ENCODE measurements at places on chromosomes 16 and 17.

DNA sequence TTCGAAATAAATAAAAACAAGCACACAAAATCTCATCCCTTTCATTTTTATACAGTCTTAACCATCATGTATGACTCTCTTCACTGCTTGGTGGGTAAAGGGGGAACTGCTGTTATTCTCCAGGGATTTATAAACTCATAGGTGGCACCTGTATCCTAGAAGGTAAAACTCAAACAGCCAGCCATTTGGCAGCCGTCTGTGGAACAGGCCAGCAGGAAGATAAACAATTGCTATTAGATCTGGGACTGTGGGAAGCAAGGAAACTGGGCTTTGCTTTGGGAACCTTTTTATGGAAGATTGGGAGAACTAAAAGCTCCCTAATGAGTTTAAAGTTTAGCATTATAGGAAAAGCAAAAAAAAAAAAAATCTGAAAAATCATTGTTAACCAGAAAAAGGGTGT, 126.0 kb downstream of the TANGO6 start:
- no peak for DNase-seq

DNA sequence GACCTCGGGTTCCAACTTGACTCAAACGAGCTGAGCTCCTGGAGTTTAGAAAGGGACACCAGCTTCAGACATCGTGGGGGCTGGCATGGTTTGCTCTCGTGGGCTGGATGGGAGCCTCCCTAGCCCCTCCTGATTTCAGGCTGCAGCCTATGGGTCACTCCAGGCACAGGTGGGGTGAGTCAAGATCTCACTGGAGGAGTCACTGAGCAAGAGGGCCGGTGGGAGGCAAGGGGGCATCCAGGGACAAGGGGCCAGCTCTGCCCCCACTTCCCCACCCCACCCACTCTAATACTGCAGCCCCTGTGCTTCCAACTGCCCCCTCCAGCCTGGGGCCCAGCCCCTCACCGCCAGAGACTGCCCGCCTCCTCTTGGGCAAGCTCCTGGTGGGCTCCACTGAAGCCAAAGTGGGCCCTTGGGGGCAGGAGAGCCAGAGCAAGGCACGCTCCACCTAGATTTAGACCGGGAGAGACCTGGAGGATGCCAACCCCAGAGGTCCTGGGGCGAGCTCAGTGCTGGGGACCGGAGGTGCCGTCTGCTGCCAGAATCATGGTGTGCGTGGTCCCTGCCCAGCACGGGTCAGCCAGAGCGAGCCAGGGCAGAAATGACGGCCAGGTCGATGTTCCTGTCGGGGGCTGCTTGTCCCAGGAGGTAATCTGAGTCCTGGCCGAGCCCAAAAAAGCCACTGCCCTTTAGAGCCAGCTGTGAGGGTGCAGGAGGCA, 6.4 kb downstream of the SLC16A3 start:
- DNase-seq, result no peak

DNA sequence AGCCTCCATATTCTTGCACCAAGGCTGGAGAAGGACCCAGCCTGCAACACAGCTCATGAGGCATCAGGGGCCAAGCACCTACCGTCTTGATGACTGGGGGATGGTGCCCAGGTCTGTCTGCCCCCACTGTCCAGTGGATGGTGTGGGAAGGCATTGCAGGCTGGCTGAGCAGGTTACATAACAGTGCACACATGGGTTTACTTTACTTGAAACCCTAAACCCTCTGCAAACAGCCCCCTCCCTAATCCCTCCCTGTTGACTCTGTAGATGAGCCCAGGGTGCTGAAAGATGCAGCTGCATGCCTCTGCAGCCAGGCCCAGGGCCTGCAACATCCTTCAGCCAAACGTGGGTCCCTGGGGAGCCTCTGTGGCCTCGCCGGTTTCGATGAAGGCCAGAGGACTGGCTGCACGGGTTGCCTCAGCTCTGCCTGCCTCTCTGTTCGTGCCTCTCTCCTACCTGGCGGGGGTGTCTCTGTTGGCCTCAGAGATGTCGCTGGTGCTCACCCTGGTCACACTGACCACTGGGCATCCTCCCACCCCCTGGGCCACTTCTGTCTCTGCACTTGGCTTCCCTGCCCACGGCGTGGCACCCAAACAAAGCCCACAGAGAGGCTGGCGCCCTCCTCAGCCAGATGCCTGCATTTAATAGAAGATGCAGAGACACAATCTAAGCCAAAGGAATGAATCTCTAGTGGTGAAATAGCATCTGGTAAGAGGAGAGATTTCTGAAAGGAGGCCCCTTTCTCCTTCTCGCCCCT, 95.1 kb downstream of the METRNL start:
- no peak for DNase-seq

DNA sequence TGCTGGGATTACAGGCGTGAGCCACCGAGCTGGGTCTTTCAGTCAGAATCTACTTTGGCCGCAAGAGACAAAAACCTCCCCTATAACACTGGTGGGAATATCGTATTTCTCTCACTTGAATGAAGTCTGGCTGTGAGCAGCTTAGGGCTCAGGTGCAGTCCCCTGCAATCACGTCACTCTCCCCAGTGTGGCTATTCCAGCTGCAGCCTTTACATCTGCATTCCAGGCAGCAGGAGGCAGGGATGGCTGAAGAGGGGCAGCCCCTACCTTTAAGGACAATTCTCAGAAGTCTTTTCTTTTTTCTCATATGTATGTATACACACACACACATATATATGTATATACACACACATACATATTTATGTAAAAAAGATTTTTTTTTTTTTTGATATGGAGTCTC, 3.0 kb downstream of the DEF8 start:
- DNase-seq, result no peak

- no peak for DNase-seq
Measured at GRCh38 chr17:66678827-66679226, 156.1 kb upstream of the CACNG5 start.

GRCh38 chr16:82995286-82995923, 368.6 kb downstream of the CDH13 start:
- DNase-seq, result no peak

GRCh38 chr16:28098171-28098958, 34.9 kb upstream of the GSG1L start:
- no peak for DNase-seq

DNA sequence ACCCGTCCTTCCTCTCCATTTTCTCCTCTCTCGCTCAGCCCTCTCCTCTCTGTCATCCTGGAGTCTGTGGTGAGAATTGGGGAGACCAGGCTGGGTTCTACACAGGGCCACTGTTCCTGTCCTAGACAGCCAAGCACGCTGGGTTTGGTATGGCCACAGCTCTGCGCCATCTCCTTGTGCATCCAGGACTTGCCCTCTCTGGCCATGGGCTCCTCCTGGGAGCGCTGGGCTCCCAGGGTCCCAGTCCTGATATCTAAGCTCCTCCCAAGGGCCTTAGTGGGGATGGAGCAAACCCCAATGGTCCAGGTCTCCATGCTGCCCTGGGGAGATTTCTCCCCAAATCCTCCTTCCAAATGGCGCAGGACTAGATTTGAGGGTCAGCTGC, 27.2 kb upstream of the ITGA3 start:
- no peak for DNase-seq

- DNase-seq, result peak; percentile 47
Measured at GRCh38 chr16:67509016-67509415, 19.6 kb upstream of the RIPOR1 start.

- no peak for DNase-seq
Measured at GRCh38 chr17:43079641-43080302, 45.4 kb downstream of the BRCA1 start.

- no peak for DNase-seq
Measured at GRCh38 chr17:61635913-61636432, 45.0 kb upstream of the NACA2 start.

DNA sequence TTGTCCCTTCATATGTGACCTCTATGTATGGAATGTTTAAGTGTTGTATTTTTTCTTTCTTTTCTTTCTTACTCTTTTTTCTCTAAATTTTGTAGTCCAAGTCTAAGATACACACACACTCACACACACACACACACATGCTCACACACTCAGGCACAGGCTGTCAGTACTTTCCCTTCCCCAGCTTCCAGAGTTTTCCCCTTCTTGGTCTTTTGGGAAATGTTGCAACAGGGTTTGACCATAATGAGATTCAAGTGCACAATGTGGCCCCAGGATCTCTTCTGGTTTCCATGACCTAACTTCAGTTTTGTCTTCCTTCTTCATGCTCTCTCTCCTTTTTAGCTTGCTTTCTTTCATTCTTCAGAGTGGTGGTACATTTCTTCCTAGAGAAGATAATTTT, 289.8 kb upstream of the FOXF1 start:
- DNase-seq, result no peak

- DNase-seq, result peak; percentile 4
Measured at GRCh38 chr17:688100-688989, 26.3 kb downstream of the VPS53 start.

DNA sequence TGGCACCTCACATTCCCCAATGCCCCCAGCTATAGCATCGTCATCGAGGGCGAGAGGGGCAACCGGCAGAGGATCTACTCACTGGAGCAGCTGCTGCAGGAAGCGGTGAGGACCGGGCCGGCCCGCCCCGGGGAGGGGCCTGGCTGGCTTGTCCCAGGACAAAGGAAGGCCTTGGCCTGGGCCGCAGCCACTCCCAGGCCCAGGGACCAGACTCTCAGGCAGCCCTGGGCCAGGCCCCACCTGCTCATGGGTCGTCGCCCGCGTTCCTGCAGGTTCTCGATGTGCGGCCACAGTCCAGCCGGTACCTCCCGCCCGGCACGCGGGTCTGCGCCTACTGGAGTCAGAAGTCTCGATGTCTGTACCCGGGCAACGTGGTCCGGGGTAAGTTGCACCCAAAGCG, 53.4 kb downstream of the ACTG1 start:
- no peak for DNase-seq

- no peak for DNase-seq
Measured at GRCh38 chr16:35908942-35909341, 2449.5 kb downstream of the TP53TG3F start.

DNA sequence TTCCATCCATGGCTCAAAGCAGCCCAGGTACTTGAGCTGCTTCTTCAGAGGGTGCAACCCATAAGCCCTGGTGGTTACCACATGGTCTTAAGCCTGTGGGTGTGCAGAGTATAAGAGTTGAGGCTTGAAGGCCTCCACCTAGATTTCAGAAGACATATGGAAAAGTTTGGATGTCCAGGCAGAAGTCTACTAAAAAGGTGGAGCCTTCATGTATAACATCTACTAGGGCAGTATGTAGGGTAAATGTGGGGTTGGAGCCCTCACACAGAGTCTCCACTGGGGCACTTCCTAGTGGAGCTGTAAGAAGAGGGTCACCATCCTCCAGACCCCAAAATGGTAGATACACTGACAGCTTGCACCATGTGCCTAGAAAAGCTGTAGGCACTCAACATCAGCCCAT, 120.9 kb downstream of the HS3ST3A1 start:
- DNase-seq, result no peak

DNA sequence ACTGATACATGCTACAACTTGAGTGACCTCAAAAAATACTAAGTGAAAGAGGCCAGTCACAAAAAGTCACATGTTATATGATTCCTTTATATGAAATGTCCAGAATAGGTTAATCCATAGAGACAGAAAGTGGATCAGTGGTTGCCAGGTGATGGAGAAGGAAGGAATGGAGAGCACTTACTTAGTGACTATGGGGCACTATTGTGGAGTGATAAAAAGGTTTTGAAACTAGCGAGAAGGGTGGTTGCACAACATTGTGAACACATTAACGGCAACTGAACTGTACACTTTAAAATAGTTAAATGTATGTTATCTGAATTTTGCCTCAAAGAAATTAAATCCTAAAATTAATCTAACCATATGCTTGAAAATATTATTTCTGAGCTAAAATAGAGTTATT, 25.9 kb downstream of the AMFR start:
- no peak for DNase-seq

DNA sequence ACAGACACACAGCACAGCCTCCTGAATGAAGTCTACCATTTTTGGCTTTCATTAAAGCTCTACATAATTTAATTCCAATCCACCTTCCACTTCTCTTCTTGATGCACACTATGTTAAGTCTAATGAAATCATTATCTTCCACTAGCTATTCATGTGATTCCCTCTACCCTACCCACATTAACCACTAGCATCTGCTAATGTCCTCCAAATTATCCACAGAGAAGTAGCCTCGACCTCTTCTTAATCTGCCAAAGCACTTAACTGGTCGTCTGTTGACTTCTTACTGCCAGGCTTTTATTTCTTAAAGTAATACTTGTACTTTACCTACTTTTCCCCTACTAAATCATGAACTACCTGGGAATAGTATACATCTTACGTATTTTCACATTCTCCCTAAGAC, 91.8 kb downstream of the NCOR1 start:
- no peak for DNase-seq

DNA sequence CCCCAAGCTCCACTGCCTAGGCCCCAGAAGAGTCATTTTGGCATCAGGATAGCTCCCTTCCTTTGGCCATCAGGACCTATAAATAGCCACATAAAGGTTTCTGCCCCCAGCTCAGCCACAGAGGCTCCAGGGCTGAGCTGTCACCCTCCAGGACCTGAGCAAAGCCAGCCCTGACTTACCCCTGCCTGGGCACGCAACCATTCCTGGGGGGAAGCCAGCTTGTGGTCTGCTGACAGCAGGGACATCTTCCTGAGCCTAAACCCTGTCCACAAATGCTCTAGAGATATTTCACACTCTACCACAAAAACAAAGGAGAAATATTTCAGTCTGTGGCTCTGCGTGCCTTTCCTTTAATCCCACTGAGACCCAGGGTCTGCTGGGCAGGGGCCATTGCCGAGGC, 123.7 kb upstream of the CCL2 start:
- no peak for DNase-seq

- DNase-seq, result no peak
Measured at GRCh38 chr16:25823891-25824290, 132.1 kb downstream of the HS3ST4 start.

DNA sequence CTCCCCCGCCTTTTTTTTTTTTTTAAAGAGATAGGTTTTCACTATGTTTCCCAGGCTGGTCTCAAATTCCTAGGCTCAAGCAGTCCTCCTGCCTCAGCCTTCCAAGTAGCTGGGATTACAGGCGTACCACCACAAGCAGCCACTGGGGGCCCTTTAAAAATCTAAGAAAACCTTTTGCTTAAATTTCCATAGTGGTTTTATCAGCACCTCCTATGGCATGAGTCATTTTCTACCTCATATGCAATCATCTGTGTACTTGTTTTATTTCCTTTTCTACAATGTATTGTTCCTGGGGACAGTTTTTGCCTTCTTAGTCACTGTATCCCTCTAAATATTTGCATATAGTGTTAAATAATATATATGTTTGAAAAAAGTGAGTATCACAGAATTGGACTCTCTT, 29.2 kb downstream of the GNA13 start:
- DNase-seq, result no peak

DNA sequence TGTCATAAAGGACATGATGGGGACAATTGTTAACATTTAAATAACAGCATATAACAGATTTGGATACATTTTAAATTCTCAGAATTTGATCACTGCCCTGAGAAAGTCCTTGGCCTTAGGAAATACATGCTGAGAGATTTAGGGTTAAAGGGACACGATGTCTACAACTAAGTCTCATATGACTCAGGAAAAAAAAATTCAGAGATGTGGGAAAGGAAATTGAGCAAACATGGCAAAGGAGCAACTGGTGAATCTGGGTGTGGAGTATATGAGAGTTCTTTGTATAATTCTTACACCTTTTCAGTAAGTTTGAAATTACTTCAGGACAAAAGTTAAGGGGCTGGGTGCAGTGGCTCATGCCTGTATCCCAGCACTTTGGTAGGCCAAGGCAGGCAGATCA, 18.2 kb downstream of the MPP3 start:
- DNase-seq, result no peak

- no peak for DNase-seq
Measured at GRCh38 chr17:31579265-31579664, 187.8 kb downstream of the RAB11FIP4 start.

Data from stimulated activated naive CD4-positive, alpha-beta T cell (primary cell).